ACHN (cell line): ENCODE measurements at places on chromosomes 2 and 18.

GRCh38 chr2:121287146-121287798, 2.3 kb upstream of the TFCP2L1 start:
- DNase-seq = no peak

DNA sequence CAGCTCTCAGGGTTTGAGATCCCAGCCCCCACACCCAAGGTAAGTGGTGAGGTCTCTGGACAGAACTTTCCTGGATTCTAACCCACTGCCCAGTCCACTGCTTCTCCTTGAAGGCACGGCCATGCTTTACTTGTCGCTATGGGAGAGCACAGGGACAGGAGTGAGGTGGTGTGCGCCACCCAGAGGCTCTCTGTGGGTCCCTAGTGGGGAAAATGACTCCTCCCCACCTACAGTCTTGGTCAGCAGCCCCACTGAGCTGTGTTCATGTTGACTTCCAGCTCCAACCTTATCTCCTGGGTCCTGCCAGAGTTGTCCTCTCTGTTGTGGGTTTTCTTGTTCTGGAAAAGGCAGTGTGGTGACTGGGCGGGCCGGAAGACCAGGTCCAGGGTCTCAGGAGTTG, 11.1 kb downstream of the TET3 start:
- DNase-seq = no peak

DNA sequence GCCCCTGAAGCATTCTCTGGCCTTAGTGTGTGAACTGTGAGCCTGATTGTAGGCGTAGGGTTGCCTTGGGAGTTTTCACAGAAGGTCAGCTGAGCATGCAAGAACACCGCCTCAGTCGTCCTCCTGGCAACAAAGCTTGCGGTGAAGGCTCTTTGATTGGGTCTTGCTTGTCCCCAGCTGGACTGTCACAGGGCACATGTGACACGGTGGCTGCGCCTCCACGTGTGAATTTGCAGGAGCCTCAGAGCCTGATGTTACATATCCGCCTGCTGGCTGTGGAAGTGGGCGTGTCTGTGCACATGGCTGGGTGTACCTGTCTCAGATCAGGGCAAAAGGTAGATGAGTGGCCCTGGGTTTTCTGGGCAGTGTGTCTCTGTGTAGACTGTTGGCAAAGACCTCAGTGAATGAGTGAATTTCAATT, 228.7 kb downstream of the HAUS1 start:
- no peak for DNase-seq

DNA sequence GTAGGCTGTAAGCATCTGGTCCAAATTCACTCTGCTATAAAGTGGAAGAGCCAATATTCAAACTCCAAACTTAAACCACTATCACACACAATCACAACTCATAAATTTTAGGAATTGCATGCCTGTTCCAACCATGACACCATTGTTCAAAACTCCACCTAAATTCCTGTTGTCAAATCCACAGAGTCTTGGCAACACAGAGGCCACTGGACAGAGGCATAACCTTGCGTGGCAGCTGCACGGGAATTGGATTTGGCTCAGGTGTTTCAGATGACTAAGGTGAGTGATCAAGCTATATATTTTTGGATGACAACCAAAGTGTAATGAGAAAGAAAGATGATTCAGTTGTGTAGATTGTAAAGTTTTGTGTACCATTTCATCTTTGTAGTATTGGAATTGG, 422.7 kb upstream of the TNP1 start:
- no peak for DNase-seq

DNA sequence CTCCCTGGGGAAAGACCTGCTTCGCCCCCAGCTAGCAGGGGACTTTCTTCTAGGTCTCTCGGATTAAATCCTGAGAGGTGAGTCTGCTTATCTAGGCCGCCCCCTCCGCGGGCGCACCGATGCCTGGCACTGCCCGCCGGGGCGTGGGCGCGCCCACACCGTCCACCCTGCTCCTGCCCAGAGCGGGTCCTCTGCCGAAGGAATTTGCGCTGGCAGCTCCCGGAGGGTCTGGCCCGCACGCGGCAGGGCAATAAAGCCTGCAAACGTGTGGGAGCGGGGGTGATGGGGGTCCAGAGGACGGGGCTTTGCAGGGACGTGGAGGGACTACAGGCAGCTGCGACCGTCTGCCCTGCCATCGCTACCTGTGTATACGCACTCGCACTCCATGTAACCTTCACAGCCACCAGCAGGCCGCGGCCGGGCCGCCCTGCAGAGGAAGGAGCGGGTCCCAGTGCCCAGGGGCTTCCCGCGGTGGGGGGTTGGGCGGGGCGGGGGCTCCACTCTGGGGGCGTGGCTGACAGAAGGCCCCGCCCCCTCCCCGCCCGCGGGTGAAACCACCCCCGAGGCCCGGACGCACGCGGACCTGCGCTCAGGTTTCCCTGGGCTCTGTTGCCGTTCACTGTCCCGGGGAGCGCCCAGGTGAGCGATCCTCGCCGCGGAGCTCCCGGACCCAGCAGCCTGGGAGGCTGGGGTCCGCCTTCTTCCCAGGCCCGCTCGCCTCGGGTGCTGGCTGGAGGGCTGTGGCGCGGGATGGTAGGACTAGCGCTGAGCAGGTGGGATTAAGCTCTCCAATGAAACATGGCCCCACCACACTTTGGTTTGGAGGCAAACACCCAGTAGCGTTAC, 174.5 kb upstream of the HS6ST1 start:
- DNase-seq = no peak

GRCh38 chr2:239231231-239232194, 169.3 kb downstream of the HDAC4 start:
- DNase-seq = no peak

DNA sequence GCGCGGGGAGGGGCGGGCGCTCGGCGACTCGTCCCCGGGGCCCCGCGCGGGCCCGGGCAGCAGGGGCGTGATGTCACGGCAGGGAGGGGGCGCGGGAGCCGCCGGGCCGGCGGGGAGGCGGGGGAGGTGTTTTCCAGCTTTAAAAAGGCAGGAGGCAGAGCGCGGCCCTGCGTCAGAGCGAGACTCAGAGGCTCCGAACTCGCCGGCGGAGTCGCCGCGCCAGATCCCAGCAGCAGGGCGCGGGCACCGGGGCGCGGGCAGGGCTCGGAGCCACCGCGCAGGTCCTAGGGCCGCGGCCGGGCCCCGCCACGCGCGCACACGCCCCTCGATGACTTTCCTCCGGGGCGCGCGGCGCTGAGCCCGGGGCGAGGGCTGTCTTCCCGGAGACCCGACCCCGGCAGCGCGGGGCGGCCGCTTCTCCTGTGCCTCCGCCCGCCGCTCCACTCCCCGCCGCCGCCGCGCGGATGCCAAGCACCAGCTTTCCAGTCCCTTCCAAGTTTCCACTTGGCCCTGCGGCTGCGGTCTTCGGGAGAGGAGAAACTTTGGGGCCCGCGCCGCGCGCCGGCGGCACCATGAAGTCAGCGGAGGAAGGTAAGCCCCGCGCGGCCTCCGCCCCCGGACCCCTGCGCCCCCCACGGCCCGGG, at the start of gene NFATC1:
TSS of gene NFATC1 (plus strand) at position 170 of the 644 bp plus-strand sequence. CDS start at position 465, 295 bp downstream.
- DNase-seq = peak; percentile 61

DNA sequence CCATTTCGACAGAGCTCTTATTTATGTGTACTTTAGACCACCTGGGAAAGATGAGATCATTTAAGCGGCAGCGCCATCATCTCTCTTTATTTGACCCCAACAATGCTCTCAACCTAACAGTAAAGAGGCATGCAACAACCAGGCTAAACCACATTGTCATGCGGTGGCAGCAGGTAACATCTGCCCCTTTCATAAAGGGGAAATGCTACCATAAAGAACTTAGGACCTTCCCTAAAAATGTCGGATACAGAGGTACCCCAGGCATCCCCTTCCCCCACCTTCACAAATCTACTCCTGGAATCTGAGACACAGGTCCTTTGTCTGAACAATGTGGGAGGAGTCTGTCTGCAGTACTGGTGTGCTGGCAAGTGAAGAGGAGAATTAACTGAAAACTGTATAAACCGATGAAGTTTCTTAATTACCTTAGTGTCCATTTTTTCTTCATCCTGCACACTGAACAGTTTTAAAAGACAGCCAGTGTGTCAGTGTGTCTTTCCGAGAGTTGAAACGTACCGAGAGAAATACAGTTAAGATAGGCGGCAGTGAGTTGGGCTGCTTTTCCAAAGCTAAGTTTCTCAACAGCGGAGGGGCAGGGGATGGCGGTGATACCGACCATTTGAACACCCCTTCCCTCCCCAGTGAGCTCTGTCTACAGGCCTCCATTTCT, 1.9 kb downstream of the MEX3C start:
- DNase-seq = peak; percentile 30

DNA sequence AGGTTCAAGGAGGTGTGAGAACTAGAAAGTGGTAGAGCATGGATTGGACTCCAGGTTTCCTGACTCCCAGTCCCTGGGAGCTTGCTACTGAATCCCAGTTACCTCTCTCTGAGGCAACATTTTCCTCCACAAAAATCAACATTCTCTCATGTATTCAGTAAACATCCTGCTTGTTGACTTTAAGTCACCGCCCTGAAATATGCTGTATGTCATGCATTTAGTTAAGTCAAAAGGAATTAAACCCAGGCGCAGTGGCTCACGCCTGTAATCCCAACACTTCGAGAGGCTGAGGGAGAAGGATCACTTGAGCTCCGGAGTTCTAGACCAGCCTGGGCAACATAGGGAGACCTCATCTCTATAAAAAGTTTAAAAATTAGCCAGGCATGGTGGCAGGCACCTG, 3.8 kb downstream of the MATN3 start:
- DNase-seq = no peak

- no peak for DNase-seq
Observed at GRCh38 chr2:194105358-194105757, 1551.7 kb upstream of the SLC39A10 start.

DNA sequence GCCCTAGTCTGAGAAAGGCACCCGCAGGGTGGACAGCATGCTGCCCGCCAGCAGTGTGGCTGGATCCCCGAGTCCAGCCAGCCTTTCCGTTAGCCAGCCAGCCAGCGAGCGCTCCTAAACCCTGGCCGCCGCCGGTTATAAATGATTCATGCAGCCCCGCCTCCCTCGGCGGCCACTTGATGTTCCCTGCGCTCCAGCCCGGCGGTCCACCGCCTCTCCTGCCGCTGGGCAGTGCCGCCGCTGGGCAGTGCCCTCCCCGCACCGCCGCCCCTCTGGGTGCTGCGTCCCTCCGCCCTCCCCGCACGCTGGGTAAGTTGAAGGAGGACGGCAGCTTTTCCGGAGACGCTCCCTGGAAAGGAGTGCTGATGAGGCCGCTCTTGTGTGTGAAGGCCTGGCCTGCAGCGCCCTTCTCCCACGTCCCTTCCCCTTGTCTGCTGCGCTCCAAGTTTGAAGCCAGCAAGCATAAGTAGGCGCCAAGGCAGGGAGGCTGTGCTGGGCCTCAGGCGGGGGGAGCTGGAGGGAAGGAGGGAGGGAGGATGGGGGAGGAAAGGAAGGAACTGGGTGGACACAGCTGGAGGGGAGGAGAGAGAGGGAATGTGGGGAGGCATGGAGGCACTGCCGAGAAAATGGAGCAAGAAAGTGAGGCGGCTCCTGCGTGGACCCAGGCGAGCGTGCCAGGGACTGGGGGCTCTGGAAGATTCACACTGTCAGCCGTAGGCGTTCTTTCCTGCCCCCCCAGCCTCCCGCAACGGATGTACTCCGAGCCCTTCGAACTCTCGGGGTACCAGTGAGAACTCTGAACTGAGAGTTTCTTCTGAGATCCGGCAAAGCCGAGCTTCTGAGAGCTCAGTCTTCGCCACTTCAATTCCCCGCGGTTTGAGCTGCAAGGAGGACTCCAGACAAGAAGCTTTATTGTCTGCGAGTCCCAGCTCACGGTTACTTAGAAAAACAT, 131.9 kb downstream of the GLI2 start:
- DNase-seq = peak; percentile 83

DNA sequence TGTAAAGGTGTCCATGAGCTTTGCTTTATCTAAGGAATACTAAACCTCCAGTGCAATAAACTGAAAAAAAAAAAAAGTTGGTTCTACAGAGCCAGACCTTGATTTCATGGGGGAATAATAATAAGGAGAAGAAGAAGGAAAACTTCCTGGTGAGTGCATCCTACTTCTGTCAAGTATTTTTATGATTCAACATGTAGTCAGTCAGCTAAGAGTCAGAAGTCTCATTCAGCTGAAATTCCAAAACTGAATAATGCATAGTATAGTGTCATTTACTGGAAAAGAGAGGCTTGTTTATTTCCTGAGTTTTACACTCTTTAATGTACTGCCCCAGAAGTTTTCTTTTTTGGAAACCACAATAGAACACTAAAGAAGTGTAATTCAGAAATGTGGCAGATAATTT, 77.8 kb upstream of the TACR1 start:
- DNase-seq = peak; percentile 16

DNA sequence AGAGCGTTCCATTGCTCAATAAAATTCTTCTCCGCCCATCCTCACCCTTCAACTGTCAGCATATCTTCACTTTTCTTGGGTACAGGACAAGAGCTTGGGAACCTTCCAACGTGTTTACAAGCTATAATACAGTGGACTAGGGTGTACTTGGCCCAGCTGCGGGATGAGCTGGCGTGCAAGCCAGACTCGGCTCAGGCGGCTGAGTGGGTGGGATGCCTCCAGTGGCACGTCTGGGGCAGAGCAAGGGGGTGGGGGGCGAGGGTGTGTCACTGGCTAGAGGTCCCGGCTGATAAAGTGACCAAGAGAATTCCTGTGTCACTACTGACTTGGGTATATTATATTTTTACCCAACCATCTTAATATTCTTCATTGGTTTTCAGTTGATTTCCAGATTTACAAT, 179.7 kb downstream of the EVA1A start:
- DNase-seq = no peak

DNA sequence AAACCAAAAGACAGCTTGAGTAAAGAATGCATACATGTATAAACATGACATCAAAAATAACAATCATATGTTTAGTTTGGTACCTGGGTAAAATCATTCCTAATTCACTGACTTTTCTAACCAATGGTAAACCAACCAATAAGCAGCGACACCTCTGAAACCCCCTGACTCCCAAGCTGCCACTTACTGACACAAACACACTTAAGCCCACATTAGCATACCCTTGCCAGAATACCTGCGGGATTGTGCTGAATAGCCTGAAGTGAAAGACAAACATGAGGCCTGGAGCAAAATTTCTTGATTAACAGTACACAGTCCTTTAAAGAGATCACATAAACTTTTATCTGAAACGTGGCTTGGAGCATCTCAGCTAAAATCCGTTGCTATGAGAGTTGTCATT, 902.9 kb downstream of the TMEM182 start:
- no peak for DNase-seq

DNA sequence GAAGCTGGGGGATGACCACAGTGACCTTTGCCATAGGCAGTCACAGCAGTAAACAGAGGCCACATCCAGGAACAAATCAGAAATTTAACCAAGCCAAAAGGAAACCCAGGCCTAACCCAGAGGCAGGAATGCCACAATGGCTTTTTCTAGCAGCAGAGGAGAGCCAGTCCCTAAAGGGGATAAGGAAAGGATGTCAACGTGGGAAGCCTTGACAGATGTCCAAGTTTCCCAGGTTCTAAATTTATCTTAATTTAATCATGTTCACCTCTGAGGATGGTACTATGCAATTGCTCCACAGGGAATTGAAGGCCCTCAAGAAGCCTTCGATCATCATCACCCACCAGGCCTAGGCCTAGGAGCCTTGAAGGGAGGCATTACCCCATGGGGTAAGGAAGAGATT, 374.7 kb downstream of the TNS1 start:
- no peak for DNase-seq
